MM.1S (cell line): ENCODE measurements at places on chromosomes 2 and 18.
A peak's percentile ranks its signal among the peaks of the same experiment; 100 is the strongest.

GRCh38 chr2:146602383-146602782, 1242.4 kb upstream of the ACVR2A start:
- no peaks in the 10 kb centered on the region for H3K36me3 ChIP-seq
- no peak for DNase-seq
- no peaks in the 10 kb centered on the region for H3K27me3 ChIP-seq
- H3K27ac ChIP-seq = no peak overlapping the region
- H3K4me1 ChIP-seq = no peaks in the 10 kb centered on the region

DNA sequence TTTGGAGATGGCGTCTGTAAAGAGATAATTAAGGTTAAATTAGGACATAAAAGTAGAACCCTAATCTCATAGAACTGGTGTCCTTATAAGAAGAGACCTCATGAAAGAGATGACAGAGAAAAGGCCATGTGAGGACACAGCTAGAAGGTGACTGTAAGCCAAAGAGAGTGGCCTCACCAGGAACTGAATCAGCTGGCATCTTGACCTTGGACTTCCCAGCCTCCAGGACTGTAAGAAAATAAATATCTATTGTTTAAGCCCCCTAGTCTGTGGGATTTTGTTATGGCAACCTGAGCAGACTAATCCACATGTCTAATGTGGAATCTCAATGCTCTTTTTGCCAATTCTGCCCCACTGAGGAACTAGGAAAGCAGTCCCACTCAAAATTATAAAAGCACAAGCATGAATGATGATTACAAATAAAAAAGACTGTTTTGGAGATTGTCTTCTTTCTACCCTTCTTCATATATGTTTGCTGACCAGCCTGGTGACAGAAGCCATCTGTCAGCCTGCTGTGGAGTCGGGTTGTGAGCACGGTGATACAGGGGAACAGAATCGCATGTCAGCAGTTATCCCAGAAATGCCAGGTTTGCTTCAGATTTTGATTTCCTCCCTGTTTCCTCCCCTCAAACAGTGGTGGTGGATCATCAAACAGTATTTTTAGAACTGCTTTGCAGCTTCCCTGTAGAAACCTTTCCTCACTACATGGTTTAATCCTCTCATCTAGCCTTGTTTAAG, 54.2 kb downstream of the INPP4A start:
- H3K36me3 ChIP-seq = peaks cover 7% of the 10 kb centered on the region
- peaks cover 74% of the 10 kb centered on the region for H3K4me1 ChIP-seq
- no peaks in the 10 kb centered on the region for H3K27me3 ChIP-seq

DNA sequence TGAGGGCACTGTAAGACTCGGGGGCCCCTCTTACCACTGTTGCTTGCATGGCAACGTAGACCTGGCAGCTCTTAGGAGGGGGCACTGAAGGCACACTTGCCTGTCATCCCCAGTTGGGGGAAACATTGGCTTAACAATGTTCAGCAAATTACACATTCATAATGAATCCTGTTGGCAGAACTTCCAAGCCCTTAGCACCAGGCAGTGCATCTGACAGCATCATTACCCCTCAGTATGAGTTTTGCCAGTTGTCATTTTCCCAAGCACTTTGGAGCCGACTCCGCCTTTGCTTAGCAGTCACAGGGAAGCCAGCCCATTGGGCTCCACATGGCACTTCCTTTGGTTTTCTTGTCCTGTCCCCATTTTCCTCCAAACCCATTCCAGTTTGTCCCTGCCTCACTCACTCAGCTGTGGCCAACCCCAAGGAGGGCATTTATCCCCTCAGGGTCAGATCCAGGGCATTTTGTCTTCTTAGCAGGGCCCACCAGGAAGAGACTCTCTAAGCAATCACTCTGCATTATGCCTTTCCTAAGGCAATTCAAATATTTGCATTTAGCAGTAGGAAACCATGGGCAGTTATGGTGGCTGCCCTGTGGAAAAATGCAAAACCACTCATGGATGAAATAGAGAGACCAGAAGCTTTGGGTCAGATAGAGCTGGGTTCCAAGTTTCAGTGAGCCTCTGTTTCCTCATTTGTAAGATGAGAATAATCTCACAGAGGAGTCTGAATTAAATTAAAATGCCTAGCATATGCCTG, 73.9 kb downstream of the VSNL1 start:
- H3K27ac ChIP-seq = no peak overlapping the region
- H3K36me3 ChIP-seq = no peaks in the 10 kb centered on the region
- DNase-seq = no peak
- no peak overlapping the region for H3K4me3 ChIP-seq
- H3K27me3 ChIP-seq = no peaks in the 10 kb centered on the region

DNA sequence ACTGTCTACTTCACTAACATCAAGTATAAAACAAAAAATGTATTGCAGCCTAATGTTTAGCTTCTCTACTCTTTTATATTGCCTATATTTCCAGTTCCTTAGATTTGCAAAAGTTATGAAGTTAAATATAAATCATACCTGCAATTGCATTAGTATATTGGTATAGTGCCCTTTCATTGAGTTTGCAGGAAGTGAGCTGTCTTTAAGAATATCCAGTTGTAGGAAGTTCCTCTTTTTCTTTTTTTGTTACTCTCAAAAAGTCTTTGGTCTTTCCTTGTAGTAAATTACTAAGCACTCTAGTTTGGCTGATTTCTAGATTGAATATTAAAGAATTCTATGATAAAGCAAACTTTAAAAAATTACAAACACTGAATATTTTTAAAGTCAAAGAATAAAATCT, 71.3 kb upstream of the FN1 start:
- DNase-seq = no peak
- no peak overlapping the region for H3K4me3 ChIP-seq
- no peak overlapping the region for H3K27ac ChIP-seq

DNA sequence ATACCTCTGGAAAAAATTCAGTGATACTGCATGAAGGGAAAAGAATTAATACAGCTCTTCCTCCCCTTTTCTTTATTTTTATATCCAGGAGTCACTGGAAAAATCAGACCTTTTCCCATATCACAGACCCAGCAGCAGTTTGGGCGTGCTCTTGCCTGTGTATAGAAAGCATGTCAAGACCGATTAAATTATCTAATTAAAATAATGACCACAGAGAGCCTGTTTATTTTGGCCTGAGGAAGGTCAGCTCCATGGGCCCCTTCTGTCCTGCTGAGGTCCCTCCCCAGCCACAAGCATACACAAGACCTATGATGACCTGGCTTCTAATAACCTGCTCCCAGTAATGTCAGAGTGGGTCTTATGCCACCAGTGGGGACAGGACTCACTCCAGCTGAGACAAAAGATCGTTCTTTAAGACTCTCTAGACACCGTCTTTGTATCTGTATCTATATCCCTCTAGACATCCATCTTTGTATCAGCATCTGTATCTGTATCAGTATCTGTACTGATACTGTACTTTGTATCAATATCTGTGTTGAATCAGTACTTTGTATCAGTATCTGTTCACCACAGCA, 147.8 kb downstream of the VAPA start:
- DNase-seq = no peak
- no peaks in the 10 kb centered on the region for H3K27me3 ChIP-seq
- no peak overlapping the region for H3K27ac ChIP-seq
- H3K4me3 ChIP-seq = no peak overlapping the region
- H3K36me3 ChIP-seq = no peaks in the 10 kb centered on the region

GRCh38 chr2:181153886-181154285, 173.5 kb downstream of the UBE2E3 start:
- H3K27me3 ChIP-seq = no peaks in the 10 kb centered on the region
- DNase-seq = no peak
- H3K4me1 ChIP-seq = no peaks in the 10 kb centered on the region

GRCh38 chr2:235086481-235087184, 134.8 kb downstream of the SH3BP4 start:
- no peak for DNase-seq
- no peaks in the 10 kb centered on the region for H3K27me3 ChIP-seq
- H3K4me3 ChIP-seq = no peak overlapping the region
- H3K4me1 ChIP-seq = no peaks in the 10 kb centered on the region

DNA sequence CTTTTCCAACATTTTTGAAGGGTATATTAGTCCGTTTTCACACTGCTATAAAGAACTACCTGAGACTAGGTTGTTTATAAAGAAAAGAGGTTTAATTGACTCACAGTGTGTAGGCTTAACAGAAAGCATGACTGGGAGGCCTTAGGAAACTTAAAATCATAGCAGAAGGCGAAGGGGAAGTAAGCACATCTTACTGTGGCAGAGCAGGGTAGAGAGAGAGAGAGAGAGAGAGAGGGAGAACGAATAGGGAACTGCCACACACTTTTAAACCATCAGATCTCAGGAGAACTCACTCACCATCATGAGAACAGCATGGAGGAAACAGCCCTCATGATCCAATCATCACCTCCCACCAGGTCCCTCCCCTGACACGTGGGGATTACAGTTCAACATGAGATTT, 420.3 kb downstream of the SOCS6 start:
- H3K36me3 ChIP-seq = no peaks in the 10 kb centered on the region
- H3K27me3 ChIP-seq = no peaks in the 10 kb centered on the region
- no peak overlapping the region for H3K4me3 ChIP-seq
- H3K27ac ChIP-seq = no peak overlapping the region

DNA sequence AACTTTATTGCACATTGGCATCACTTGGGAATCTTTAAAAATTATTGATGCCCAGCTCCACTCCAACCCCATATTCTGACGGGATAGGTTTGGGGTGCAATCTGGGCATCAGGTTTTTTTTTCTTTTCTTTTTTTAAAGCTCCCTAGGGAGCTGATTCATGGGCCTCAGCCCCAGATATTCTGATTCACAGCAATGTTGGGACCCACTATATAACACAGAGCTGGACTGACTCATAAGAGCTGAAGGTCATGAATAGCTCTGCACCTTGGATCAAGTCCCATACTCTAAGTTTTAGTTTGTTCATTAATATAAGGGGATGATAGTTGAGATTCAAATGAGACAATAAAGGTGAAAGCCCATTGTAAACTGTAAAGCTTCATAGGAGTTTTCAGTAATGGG, 191.1 kb upstream of the REV1 start:
- H3K27ac ChIP-seq = no peak overlapping the region
- H3K36me3 ChIP-seq = no peaks in the 10 kb centered on the region
- no peak for DNase-seq
- H3K4me1 ChIP-seq = no peaks in the 10 kb centered on the region
- no peaks in the 10 kb centered on the region for H3K27me3 ChIP-seq

GRCh38 chr2:234961784-234962183, 10.0 kb downstream of the SH3BP4 start:
- H3K36me3 ChIP-seq = no peaks in the 10 kb centered on the region
- DNase-seq = no peak
- H3K27ac ChIP-seq = no peak overlapping the region
- H3K4me3 ChIP-seq = no peak overlapping the region

DNA sequence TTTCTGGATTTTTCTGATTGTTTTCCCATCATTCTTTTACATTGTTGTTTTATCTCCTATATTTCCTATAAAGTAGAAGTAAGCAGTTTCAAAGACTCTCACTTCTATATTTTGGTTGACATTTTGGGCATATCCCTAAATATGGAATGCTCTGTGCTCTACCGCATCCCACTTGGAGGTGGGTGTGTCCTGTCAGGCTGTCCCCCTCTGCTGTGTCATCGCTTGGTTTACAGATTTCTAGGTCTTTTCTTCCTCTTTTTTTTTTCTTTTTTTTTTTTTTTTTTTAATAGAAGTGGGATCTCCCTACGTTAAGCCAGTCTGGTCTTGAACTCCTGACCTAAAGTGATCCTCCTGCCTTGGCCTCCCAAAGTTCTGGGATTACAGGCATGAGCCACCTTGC, 13.3 kb downstream of the DGKD start:
- H3K27ac ChIP-seq = no peak overlapping the region
- no peaks in the 10 kb centered on the region; the same call in none of the 2 replicates for H3K36me3 ChIP-seq
- H3K4me1 ChIP-seq = no peaks in the 10 kb centered on the region
- H3K27me3 ChIP-seq = no peaks in the 10 kb centered on the region

DNA sequence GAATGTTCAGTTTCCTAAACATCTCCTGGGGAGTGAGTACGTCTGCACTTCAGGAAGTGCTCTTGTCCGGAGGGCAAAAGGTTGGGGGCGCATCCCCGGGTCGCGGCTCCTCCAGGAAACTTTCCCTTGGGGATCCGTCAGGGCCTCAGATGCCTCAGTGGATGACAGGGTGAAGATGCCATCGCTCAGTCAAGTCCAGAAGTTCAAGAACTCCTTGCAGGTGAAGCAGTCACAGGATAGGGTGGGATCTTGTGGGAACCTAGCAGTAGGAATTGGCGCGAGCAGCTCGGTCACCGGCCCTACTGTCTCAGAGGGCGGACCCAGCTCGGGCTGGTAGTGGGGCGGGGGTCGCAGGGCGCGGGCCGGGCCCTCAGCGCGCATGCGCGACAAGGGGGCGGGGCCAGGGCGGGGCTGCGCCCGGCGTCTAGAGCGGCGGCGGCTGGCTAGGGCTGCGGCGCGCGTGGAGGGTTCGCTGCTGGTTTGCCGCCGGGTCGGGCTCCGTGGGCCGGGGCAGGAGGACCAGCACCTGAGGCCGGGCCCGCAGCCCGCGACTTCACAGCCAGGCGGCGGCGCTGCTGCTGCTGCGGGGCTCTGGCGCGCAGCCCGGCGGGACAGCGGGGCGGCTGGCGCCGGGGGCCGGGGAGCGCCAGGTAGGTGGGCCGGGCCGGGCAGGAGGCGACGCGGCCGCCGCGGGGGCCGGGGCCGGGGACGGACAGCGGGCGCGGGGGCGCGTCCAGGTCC, at the start of gene INPP4A:
INPP4A (plus strand) TSS at position 423 of the 741 bp plus-strand sequence. CDS start 75,191 bp downstream, outside the sequence.
- peak within 1 kb of the TSS; percentile 99 for H3K27ac ChIP-seq
- no peaks in the 10 kb centered on the region for H3K36me3 ChIP-seq
- peak; percentile 85 for DNase-seq
- no peaks in the 10 kb centered on the region for H3K27me3 ChIP-seq
- peak within 1 kb of the TSS; percentile 87 for H3K4me3 ChIP-seq

GRCh38 chr2:200300638-200301314, 5.7 kb upstream of the SPATS2L start:
- no peaks in the 10 kb centered on the region for H3K27me3 ChIP-seq
- no peak for DNase-seq

- H3K27ac ChIP-seq = no peak overlapping the region; the same call in 1 of the 2 replicates
- H3K4me3 ChIP-seq = no peak overlapping the region
- DNase-seq = no peak
Measured at GRCh38 chr2:206521115-206521514, 77.8 kb downstream of the ADAM23 start.

- H3K4me1 ChIP-seq = peaks cover 5% of the 10 kb centered on the region
- peak overlapping the region; percentile 93 for H3K27ac ChIP-seq
- no peaks in the 10 kb centered on the region for H3K27me3 ChIP-seq
- H3K36me3 ChIP-seq = no peaks in the 10 kb centered on the region
- no peak for DNase-seq
- peak overlapping the region; percentile 76 for H3K4me3 ChIP-seq
Measured at GRCh38 chr2:156331572-156332283, 793 bp downstream of the NR4A2 start.

- H3K27ac ChIP-seq = no peak overlapping the region
- H3K4me3 ChIP-seq = no peak overlapping the region
- no peaks in the 10 kb centered on the region for H3K36me3 ChIP-seq
- peaks cover 5% of the 10 kb centered on the region; the same call in 1 of the 2 replicates for H3K27me3 ChIP-seq
- DNase-seq = no peak
- H3K4me1 ChIP-seq = no peaks in the 10 kb centered on the region
Measured at GRCh38 chr18:53603276-53603675, 621.2 kb downstream of the MBD2 start.

DNA sequence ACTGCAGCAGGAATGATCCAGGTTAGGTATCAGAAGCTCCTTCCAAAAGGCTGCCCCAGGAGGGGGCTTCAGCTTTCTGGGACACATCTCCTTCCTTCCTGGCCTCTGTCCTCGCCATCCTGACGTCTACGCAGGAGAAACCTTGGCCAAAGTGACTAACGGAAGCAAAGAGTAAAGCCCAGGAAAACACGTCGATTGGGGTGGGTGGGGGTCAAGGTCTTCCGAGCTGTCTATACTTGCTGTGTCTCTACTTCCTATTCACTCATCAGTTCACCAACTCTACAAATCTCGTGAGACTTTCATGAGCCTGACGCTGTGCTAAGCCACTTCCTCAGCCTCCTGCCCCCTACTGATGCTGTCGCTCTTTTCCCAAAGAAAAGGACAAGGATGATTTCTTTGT, 212.6 kb downstream of the TNS1 start:
- no peaks in the 10 kb centered on the region for H3K36me3 ChIP-seq
- H3K4me1 ChIP-seq = 0 out of 2 replicates have a peak, but pooled peaks cover 2% of the 10 kb centered on the region
- no peak overlapping the region for H3K4me3 ChIP-seq
- no peaks in the 10 kb centered on the region for H3K27me3 ChIP-seq
- no peak overlapping the region for H3K27ac ChIP-seq
